ENCODE measurements at places on chromosomes 7 and 10. TPM values are rescaled to one million over a fixed set of nuclear protein-coding genes. Genes with fewer than 3 reads are reported as not detected.

The PDE6C gene
- not detected for total RNA-seq

GRCh38 chr10:78780551-78780961 lies 288.2 kb upstream of the ZMIZ1 start:
- DNase-seq: no peak

The EBLN1 gene
- not detected for total RNA-seq

GRCh38 chr7:151777495-151777880 lies 99.4 kb downstream of the PRKAG2 start:
- no peak for DNase-seq
